ENCODE measurements at places on chromosomes 3 and 15.

DNA sequence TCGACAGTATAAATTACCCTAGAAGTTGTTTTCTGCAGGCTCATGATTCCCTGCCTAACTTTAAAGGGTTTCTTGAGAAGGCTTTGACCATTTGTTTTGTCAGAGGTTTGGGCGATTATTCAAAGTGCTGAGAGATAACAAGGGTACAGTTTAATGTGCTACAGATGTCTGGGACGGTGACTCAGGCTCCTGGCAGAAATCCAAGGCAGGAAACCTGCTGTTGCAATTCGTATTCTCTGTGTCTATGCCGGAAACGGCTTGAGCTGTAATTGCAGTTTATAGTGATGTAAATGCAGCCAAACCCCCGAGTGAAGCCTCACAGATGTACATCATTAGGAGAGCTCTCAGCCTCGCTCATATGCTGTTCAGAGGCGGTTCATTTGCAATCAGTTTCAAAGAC, 65.6 kb downstream of the SYNPR start:
- DNase-seq = peak; percentile 5

DNA sequence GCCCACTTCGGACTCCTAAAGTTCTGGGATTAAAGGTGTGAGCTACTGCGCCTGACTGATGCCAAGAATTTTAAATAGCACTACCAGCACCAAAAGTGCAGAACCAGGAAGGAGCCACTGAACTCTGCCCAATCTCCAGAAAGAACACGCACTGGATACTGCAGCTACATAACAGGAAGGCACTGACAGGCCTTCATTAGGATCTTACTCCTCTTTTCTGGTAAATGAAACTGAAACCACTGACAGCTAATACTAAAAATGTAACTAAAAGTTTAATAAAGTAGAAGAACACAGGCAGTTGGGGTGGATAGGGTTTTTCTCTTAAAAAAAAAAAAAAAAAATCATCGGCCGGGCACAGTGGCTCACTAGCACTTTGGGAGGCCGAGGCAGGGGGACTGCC, 74.1 kb upstream of the CHRM5 start:
- no peak for DNase-seq

DNA sequence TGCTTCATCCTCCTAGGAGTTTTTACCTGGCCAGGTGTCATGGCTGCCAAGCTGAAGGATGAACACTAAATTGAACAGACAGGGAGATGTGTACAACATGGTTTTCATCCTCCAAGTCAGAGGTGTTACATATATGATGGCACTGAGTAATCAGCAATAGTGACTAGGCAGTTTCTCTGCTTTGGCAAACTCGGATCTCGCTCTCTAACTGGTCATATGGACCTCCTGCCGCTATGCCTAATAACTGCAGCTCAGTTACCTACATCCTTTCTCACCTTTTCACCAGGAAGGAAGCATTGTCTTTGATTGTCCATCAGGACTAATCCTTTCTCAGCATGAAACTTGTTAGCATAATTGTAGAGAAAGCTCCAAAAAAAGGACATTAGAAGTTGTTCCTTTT, 175.9 kb upstream of the PLSCR5 start:
- DNase-seq = no peak

GRCh38 chr3:119413603-119414280, 49.7 kb downstream of the TMEM39A start:
- no peak for DNase-seq

GRCh38 chr3:71537211-71537611, 46.3 kb downstream of the FOXP1 start:
- DNase-seq = no peak

GRCh38 chr15:77482570-77482969, 61.9 kb downstream of the HMG20A start:
- DNase-seq = no peak

DNA sequence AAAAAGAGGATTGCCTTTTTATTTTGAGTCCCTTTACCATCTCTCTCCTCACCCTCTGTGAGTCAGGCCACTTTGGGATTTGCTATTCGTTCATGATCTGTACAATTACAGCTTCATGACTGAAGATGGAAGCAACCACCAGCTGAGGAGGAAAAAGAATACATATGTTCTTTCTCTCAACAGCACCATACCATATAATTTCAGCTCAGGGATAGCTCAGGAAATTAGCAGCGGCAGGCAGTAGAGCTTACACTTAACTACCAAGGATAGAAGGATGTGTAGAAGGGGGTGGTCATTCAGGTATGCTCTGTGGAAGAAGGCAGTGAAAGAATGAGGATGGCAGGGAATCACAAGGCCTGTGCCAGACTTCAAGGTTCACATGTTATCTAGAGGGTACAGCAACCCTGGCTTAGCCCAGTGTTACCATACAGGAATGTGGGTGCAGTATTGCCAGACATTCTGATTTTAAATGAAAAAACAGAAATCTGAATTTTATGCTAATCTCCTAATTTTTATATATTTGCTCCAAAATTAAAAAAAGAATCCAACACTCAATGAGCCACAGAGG, 17.9 kb downstream of the PLS1 start:
- DNase-seq = no peak
